ENCODE measurements at places on chromosomes 1 and 21.

GRCh38 chr1:80929868-80930508 is 870.7 kb upstream of the ADGRL2 start:
- DNase-seq, result no peak

DNA sequence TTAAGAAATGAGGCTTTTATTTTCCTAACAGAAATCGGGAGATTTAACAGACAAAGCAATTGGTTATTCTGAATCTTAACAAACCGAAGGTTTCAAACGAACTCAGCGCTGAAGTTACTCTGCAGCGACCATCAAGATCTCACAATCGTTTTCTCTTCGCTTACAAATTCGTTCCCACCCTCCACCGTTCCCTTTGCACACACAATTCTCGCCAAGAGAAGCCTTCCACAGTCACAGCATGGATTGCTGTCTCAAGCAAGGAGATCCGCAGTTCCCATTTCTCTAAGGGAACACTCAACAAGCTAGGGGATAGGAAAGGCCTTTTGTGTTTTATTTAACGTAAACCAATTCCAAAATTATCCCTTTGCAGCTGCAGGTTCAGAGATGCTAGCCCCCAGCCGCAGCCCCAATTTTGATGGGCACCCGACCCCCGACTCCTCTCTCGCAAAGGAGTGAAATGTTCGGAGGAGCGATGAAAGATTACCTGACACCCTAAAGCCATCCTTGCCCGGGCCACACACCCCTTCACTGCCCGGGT is 755 bp downstream of the FBXO42 start:
- DNase-seq, result no peak

DNA sequence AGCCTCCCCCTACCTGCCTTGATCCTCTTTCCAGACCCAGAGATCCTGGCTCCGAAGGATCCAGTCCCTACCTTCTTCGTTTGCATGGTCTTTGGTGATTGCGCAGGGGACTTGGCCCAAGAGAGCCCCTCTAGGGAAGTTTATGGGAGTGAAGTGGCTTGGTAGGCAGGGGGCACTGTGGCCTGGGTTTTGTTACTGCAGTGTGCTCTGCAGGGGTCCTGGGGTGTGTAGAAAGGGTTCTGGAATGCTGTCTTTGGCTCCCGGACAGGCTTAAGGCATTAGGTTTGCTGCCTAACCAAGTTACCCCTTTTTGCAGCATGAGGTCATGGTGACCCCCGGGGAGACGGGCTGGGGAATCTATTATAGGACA is 3.8 kb downstream of the ATP8B2 start:
- no peak for DNase-seq

GRCh38 chr1:89104687-89105086 is 21.2 kb downstream of the GBP2 start:
- DNase-seq, result no peak
